ENCODE measurements at places on chromosomes 11 and 22. TPM values are rescaled to one million over a fixed set of nuclear protein-coding genes. Genes with fewer than 3 reads are reported as not detected.

- DNase-seq = no peak
Observed at GRCh38 chr11:11743216-11743615, 98.6 kb upstream of the USP47 start.

B4GAT1 gene
- total RNA-seq = 11.8 TPM

OR8A1 gene
- total RNA-seq = not detected

- peak; percentile 44 for DNase-seq
Observed at GRCh38 chr11:77547863-77548551, 41.7 kb upstream of the AQP11 start.

DNA sequence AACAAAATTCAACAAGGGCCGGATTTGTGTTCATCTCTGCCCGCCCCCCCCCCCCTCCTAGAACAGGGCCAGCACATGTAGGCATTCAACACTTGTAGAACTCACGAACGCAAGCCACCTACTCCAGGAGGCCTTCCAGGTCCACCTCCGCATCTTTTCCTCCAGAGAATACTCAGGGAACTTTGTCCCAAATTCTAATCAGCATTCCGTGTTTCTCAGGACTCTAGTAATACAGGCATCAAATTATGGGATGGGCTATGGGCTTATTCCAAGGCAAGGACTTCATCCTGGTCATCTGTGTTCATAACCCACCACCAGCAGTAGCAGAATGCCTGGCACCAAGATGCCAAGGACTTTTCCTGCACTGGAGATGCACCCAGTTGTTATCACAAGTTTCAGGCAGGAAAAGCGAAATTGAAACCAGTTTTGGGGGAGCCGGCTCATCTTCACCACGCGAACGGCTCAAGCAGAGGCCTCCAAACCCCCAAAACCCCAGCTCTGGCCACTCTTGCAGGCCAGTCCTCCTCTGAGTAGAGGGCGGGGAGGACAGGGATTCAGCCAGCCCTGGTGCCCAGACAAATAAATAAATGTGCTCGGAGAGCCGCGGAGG, 462 bp downstream of the UBE2L6 start:
- DNase-seq = no peak

DNA sequence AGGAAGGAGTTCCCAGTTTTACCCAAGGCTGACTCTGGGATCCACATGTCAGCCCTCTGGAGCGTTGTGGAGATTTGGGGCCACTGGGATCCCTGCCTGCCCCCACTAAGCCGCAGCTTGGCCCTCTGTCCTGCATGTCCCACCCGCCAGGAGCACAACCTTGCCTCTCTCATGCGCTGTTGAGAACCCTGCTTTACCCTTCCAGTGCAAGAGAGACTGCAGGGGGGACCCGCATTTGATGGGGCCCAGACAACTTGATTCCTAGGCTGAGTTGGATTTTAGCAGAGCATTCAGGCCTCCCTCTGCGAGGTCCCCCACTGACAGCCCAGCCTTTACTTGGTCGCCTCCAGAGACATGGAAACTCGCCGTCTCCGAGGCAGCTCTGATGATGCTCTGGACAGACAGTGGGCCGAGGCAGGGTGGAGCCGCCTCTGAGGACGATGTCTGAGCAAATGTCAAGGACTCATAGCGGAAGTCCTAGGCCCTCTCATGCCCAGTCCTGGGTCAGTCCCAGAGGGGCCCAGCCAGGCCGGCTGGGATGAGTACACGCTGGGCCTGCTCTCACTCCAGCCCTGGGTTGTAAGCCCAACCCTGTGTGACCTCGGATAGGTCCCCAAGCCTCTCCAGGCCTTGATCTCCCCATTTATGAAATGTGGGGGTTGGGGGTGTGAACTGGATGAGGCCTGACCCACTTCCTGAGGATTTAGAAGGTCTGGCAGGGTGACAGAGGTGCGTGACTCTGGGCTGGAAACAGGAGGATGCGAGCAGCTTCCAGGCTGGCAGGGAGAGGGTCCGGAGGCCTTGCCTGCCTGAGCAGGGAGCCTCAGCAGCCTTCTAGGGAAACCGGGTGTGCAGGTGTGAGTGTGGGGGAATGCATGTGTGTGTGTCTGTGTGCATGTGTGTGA, 630 bp downstream of the CD5 start:
- DNase-seq = no peak

- no peak for DNase-seq
Observed at GRCh38 chr22:44583061-44583760, 85.2 kb upstream of the RTL6 start.

Measured in Calu3 (cell line).